ENCODE measurements at places on chromosomes 2 and 18.

- peak; percentile 62 for DNase-seq
These were observed 333.7 kb downstream of the AGAP1 start for GRCh38 chr2:235827585-235827992.

- DNase-seq: peak; percentile 56
These were observed 1.3 kb downstream of the CEP68 start for GRCh38 chr2:65057391-65058052.

- peak; percentile 86 for DNase-seq
These were observed 2.3 kb downstream of the NEUROD1 start for GRCh38 chr2:181677912-181678586.

DNA sequence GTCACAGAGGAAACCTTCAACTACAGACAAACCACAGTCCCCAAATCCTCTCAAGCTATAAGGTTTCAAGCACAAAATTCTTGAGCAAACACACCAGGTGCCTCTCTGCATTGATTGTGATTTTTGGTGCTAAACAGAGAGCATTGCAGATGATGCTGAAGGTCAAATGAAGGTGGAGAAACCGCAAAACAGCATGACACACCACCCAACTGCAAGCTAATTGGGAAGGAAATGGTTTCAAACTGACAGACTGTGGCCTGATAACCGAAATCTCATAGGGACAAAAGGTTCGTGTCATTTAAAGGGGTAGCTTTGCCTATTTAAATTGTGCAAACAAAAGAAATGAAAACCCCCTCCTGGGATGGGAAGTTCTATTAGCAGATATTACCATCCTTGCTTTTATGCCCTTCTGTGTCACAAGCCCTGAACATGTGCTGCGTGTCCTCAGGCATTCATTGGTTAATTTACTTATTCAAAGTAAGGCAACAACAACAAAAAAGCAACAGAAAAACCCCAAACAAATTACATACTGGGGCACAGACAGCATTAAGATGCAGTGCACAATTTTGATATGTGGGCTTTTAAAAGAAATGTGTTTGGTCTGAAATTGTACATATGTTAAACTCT lies 154.9 kb downstream of the AQP4 start:
- no peak for DNase-seq

GRCh38 chr18:66495844-66496243 lies 108.0 kb downstream of the CDH19 start:
- DNase-seq: peak; percentile 51

DNA sequence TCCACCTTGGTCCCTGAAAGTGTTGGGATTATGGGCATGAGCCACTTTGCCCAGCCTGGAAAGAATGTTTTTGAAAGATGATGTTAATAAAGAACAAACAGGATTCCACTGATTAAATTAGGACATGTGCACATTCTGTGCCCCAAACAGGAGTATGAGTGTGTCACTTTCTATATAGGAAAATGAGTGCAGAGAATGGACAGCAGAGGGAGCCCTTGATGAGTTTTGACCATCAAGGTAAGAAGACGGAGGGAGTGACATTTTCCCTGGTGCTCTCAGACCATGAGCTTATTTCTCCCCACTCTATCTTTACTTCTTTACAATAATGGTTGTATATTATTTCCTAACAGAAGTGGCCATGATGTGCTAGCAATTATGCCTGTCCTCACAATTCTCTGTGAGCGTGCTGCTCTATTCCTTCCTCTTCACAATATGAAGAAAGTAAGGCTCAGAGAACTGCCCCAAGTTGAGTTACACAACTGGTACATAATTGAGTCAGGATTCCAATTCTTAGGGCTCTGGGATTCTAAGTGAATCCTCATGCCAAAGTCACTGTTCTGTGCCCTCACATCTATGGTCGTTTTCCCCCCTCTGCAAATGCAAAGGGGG lies 20.6 kb downstream of the RPL37A start:
- DNase-seq: peak; percentile 95

GRCh38 chr2:16015210-16015902 lies 75.0 kb downstream of the MYCN start:
- no peak for DNase-seq

- no peak for DNase-seq
These were observed 50.8 kb downstream of the KCNIP3 start for GRCh38 chr2:95347681-95348608.

DNA sequence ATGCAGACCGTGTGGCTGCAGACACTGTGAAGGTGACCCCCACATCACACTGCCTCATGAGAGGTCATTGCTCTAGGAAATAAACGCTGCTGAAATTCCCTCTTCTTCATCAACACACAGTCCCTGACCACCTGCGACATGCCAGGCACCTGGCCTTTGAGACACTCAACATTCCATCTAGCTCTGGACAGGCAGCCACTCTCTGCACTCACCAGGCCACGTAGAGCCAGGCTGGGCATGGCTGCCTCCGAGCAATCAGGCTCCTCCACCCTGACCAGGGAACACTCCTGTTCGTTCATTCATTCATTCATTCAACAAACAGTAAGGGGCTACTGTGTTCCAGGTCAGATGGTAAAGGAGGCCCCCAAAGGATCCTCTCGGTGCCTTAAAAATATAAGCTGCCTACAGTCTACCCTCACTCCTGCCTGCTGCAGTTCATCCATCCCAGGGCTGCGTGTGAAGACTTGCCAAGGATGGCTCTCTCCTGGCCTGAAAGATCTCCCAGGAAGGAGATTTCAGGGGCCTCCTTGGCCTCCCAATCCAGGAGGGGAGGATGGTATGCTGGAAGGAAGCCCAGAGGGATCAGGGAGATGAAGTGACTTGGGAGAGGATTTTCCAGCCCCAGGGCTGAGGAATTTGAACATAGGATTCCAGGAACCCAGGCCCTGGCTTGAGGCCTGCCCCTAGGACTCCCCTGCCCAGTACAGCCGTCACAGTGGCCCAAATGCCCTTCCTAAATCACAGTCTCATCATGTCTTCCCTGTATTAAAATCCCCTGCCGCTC lies 66.7 kb downstream of the TNS1 start:
- DNase-seq: no peak

GRCh38 chr2:9623151-9623550 lies 7.6 kb downstream of the YWHAQ start:
- no peak for DNase-seq

GRCh38 chr2:193331676-193332075 lies 1136.9 kb upstream of the TMEFF2 start:
- peak; percentile 1 for DNase-seq

- DNase-seq: no peak
These were observed 21.0 kb downstream of the ZSWIM2 start for GRCh38 chr2:186827862-186828492.

GRCh38 chr2:203741566-203741965 lies 35.1 kb downstream of the CD28 start:
- DNase-seq: no peak

DNA sequence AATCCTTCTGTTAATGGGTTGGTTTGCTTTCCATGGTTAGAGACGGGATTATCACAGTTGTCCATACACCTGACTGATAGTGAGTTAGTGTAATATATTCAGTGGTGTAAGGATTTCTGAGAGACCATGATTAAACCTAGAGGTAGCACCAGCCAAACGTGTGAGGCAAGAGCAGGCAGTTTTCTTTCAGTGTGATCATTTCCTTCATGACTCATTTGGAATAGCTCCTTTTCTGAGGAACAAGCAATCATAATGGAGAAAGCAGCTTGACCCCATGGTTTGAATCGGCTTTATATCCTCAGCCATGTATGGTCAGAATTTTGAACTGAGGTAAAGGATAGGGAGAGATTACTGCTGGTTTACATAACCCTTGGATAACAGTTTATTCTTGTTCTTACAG lies 2.9 kb downstream of the MXD1 start:
- DNase-seq: peak; percentile 92

GRCh38 chr2:20929721-20930120 lies 106.8 kb upstream of the LDAH start:
- no peak for DNase-seq

- DNase-seq: no peak
These were observed 80.2 kb upstream of the NEUROD1 start for GRCh38 chr2:181760521-181760920.

GRCh38 chr18:50030146-50030545 lies 164.8 kb downstream of the MYO5B start:
- DNase-seq: no peak

GRCh38 chr2:164771897-164772296 lies 69.7 kb downstream of the COBLL1 start:
- DNase-seq: no peak

- DNase-seq: peak; percentile 18
These were observed 37.9 kb downstream of the LNPK start for GRCh38 chr2:175964195-175964594.

- no peak for DNase-seq
These were observed 214.0 kb downstream of the TMEM163 start for GRCh38 chr2:134504586-134505336.

DNA sequence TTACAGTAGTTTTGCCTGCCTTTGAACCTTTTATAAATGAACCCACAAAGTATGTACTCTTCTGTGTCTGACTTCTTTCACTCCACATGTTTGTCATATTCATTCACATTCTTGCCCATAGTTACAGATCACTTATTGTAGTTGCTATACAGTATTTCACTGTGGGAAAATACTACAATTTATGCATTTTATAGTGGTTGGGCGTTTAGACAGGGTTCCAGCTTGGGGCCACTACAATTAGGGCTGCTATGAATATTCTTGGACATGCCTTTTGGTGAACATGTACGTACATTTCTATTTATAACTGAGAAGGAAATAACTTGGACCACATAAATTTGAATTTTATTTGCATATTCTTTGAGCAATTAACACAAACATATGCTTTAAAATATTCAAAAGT lies 15.4 kb upstream of the PMAIP1 start:
- DNase-seq: peak; percentile 34

- no peak for DNase-seq
These were observed 15.6 kb upstream of the FHOD3 start for GRCh38 chr18:36281936-36282335.

DNA sequence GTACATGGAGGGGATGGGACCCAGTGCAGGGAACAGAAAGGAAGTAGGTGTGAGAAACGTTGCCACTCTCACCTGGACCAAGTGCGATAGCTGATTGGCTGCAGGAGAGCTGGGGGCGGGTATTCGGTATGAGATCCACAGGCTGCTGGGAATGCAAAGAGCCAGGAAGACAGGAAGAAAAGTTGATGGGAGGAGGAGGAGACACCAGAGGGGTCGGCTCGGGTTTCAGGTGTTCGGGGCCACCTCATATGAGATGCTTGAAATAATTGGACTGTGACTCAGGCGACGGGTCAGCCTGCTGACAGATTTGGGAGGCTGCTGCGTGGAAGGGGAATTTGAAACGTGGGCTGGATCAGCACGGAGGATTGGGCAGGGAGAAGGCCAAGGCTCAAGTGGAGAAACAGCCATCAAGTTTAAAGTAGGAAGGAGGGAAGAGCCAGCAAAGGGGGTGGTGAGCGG lies 65.1 kb downstream of the MRPS9 start:
- peak; percentile 82 for DNase-seq

DNA sequence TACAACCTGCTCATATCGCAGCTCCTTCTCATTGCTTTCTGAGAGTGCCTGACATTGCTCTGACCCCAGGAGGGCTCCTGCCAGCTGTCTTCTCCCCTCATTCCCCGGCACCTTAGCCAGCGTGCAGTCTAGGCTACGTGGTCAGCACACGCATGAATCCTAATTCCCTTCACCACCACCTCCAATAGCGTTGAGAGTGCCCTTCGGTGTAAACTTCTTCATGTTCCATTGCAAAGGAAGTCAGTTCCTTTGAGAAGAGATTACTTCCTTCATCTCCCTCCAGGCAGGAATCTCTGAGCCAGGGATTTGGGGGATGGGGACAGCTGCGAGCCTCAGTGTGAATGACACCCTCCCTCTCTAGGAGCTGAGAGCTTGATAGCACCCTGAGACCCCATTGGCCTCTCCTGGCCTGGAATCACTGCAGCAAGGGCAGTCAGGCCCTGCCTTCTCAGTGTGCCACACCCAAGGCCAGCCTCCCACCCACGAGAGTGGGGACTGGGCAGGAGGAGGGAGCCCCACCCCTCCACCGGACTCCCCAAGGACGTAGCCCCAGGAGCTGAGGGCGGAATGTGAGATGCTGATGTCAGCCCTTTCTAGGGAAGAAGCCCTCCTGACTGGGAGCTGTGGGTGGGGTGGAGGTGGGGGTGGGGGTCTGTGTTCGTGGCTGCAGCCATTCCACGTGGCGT lies 53.4 kb downstream of the SLC66A2 start:
- no peak for DNase-seq

GRCh38 chr2:141417246-141417797 lies 713.5 kb downstream of the LRP1B start:
- peak; percentile 55 for DNase-seq

- DNase-seq: no peak
These were observed 103.3 kb downstream of the ZNF516 start for GRCh38 chr18:76391746-76392145.

- no peak for DNase-seq
These were observed 39.0 kb downstream of the ARL5A start for GRCh38 chr2:151789055-151789834.

DNA sequence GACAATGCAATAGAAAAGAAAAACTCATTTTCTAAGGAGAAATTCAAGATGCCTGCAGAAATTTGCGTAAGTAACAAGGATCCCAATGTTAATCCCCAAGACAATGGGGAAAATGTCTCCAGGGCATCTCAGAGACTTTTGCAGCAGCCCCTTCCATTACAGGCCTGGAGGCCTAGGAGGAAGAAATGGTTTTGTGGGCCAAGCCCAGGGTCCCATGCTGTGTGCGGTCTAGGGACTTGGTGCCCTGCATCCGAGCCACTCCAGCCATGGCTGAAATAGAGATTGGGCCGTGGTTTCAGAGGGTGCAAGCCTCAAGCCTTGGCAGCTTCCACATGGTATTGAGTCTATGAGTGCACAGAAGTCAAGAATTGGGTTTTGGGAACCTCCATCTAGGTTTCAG lies 103.9 kb upstream of the ACVR1 start:
- no peak for DNase-seq

GRCh38 chr2:239930871-239931771 lies 94.0 kb downstream of the NDUFA10 start:
- DNase-seq: no peak

GRCh38 chr18:79819064-79819967 lies 21.6 kb downstream of the KCNG2 start:
- no peak for DNase-seq

DNA sequence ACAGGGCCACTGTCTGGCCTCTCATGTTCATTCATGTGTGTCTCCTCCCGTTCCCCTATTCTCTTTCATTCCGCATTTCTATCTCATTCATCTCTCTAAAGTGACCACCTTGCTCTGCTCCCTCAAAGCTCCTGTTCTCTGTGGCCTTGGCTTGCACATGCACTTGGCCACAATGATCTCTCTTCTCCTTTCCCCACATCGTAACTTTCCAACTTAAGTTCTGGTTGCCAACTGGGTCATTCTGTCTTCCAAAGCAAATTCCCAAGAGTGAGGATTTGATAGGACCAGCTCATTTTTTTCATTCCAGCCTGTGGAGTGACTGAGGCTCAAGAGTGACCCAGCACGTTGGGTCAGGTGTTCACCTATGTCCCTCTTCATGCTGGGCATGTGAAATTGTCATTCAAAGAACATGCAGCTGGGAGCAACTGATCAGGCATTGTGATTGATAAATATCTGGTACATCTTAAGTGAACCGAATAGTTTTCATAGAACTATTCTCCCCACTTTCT lies 14.3 kb upstream of the ITGA6 start:
- DNase-seq: no peak

- DNase-seq: no peak
These were observed 70.0 kb downstream of the ABCA12 start for GRCh38 chr2:215068399-215068798.

Data from choroid plexus epithelial cell (primary cell).